CD4-positive, alpha-beta T cell treated with Interleukin-4 for 1 hour (primary cell): ENCODE measurements at places on chromosomes 7 and 10.

- no peak for DNase-seq
Observed at GRCh38 chr10:113895018-113895417, 40.6 kb downstream of the NHLRC2 start.

DNA sequence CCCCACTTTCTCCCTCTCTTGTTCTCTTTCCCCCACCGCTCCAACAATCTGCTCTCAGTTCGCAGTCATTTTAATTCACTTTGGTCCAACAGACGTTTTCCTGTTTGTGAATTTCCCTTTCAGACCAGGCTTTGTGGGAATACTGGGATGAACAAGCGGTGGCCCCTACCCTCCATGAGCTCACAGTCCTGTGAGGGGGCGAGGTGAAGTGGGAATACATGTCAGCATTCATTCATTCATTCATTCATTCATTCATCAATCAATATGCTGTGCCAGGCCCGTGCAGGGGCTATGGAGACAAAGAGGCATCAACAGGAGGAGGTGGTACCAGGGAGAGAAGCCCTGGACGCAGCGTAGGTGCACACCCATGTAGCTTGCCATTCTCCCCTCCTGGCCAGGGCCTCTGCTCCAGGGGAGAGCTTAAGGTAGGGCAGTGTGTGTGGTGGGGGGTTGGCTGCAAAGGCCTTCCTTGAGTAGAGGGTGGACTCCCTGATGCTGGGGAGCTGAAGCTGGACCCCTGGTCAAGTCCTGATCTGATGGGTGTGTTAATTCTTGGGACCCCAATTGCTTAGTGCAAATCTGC is 16.1 kb downstream of the PRF1 start:
- no peak for DNase-seq

- DNase-seq = no peak
Observed at GRCh38 chr10:13857451-13857850, 270.7 kb downstream of the PRPF18 start.

GRCh38 chr10:4776234-4776638 is 49.8 kb upstream of the AKR1E2 start:
- DNase-seq = no peak

GRCh38 chr10:29428486-29428885 is 139.6 kb downstream of the LYZL1 start:
- DNase-seq = no peak

- no peak for DNase-seq
Observed at GRCh38 chr10:82826132-82826531, 951.1 kb downstream of the NRG3 start.

GRCh38 chr10:62959553-62959952 is 143.4 kb upstream of the EGR2 start:
- no peak for DNase-seq

DNA sequence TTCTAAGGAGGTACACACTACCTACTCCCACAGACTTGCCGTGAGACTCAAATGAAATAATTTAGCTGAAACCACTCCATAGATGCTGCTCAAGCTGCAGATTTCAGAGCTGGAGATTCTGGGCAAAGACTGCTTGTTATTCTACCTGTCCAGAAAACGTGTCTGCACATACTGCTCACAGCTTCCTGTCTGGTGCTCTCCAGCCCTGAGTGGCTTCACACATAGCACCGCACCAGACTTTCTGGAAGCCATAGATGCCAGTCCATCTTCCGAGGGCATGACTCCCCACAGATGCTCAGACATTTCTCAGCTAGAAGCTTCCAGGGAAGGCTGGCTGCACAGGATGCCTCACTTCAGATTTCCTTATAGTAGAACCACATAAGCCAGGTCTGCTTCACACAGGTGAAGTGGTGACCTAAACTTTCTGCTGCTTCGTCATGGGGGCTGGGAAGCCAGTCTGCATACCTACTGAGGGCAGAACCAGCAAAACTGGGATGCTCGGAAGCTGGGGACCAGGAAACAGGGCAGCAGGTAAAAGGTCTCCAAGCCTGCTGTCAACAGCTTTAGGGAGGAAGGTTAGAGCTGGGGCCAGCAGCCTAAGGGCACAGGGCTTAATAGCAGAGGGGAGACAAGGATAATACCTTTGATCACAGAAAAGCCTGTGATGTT is 18.2 kb downstream of the CCDC6 start:
- no peak for DNase-seq

DNA sequence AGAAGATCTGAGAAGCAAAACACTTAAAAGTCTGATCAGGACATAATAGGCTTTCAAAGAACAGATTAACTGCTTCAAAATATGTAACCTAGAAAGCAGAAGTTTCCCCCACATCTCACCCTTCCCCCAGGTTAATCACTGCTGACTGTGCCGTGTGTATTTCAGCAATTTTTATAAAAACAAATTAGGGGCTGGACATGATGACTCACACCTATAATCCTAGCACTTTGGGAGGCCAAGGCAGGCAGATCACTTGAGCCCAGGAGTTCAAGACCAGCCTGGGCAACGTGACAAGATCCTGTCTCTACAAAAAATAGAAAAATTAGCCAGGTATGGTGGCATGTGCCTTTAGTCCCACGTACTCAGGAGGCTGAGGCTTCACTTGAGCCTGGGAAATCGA is 67.6 kb upstream of the GATA3 start:
- no peak for DNase-seq

GRCh38 chr7:128841921-128842673 is 11.9 kb downstream of the FLNC start:
- peak; percentile 51 for DNase-seq

GRCh38 chr10:68870061-68870460 is 31.1 kb upstream of the DDX50 start:
- no peak for DNase-seq

GRCh38 chr10:7412928-7413282 is 2.1 kb upstream of the SFMBT2 start:
- DNase-seq = no peak

GRCh38 chr7:129381710-129382484 is 52.3 kb upstream of the STRIP2 start:
- no peak for DNase-seq

DNA sequence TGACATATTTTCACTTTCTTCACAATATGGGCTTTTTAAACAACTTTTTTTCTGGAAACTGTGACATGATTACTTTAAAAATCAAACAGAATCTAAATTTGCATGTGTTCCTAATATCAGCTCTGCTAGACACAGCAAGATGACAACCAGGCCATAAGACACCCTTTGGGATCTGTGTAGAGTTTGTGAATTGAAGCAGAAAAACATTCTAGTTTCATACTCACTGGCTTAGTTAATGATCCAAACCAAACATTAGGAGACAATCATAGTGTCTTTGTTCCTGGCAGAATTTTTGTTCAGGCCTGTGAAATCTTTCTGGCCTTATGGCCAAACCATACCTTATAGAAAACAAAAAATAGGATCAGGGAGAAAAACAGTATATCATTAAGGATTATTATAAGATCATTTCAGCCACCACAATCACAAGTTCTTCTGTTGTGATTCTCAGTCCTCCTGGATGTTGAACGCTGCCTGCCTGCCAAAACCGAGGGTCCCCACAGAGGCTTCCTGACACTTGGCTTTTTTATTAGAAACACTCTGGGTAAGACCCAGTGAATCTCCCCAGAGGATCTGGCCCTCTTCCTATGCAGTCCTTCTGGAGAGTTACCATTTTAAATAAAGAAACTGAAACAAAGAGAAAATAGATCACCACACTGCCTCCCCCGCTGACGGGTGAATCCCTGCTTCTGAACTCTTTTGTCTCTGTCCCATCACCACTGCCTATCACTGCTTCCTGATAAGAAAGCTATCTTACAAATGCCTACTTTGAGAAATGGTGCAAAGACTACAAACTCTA is 79.2 kb upstream of the PPP1R3C start:
- no peak for DNase-seq
